ENCODE measurements at places on chromosomes 11 and 22.

GRCh38 chr11:128678024-128678423 is 15.8 kb upstream of the FLI1 start:
- no peak for DNase-seq

- DNase-seq, result no peak
These were observed 257.4 kb upstream of the DDI1 start for GRCh38 chr11:103779054-103779453.

DNA sequence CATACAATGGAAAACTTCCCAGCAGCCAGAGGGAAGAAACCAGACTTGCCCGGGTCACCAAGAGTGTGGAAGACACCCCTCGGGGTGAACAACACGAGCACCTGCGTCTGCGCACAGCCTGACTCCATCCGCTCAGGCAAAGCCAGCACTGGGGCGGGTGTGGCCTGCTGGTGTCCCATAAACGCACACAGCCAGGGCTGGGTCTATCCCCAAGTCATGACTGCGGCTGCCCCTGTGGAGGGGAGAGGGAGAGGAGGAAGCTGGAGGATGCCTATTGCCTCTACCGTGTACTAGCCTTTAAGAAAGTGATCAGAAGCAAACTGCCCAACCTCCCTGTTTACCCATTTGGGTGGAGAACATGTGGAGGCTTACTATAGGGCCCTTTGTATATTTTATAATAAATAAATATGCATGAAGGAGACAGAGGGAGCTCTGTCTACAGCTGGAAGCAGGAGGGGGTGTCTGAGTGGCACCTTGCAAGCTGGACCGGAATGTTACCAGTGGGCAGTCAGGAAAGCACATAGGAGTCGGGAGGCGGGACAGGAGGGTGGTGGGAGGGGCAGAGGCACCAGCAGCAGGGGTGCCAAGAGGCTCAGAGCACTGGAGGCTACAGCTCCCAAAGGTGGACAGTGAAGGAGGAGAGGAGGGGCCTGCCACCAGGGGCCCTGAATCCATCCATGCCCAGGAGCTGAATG is 79.6 kb downstream of the PHF21B start:
- DNase-seq, result no peak

- DNase-seq, result no peak
These were observed 2.2 kb upstream of the SELENOO start for GRCh38 chr22:50198624-50199017.

GRCh38 chr22:45357490-45357889 is 47.8 kb downstream of the FAM118A start:
- no peak for DNase-seq

- DNase-seq, result no peak
These were observed 46.9 kb upstream of the OR4B1 start for GRCh38 chr11:48169717-48170116.

DNA sequence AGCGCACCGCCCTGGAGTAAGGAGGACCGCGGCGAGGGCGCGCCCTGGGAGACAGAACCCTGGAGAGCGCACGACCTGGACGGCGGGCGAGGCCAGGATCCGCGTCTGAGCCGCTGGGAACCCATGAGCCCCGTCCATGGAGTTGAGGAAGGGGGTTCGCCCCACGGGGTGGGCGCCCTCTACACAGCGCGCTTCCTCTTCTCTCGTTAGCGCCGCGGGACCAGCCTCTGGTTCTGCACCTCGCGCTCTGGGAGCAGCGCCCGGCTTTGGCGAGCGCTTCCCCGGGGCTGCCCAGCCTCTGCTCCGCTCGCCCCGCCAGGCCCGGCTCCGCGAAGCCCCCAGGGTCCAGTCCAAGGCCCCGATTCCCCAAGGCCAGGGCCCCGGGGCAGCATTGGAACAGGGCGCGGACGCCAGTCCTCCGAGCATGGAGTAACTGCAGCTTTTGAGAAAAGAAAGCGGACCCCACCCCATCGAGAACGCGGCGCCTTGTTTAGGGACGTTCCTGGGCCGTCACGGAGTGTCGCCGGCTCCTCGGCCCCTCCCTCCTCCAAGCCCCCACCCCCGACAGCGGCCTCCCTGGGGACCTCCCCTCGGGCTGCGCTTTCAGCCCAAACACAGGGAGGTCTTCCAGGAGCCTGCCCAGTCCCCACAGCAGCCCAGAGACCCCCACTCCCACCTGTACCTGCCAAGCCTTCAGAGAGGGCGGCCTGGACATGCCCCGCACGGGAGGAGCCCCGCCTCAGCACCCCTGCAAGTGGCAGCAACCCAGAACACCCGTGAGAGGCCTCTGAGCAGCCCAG is 56.2 kb downstream of the BRD1 start:
- DNase-seq, result no peak

- DNase-seq, result no peak
These were observed 16.3 kb downstream of the NECTIN1 start for GRCh38 chr11:119712459-119713358.

DNA sequence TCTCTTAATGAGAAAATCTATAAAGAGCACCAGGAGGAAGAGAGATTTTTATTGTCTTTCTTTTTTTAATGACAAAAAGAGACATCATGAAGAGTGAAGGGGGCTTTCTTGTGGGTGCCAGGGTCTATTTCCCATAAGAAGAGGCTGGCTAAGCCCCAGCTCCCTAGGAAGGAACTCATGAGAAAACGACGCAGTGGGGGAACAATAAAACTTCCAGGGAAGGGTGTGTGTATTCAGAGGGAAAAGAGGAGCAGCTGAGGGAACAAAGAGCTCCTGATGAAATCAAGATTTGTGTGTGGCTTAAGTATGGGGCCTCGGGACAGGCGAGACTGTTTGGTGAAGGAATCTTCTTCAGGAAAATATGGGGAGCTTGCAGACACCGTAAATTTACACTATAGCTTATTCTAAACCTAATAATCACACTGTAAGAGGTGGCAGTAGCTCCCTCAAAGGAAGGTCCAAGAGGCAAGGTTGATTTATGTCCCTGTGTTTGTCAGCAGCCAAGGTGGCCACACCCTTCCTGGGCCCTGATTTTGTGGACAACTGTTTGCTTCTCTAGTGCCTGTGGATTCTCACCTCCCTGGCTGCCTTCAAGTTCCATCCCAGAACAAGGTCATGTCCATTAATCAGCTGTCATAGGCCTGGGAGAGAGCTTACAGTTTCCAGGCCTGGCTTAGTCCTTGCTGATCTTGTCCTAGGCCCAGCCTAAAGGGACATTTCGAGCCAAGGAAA is 615.7 kb downstream of the INSC start:
- DNase-seq, result no peak

GRCh38 chr11:117279711-117280376 is 11.3 kb upstream of the BACE1-AS start:
- DNase-seq, result peak; percentile 22

- DNase-seq, result no peak
These were observed 32.1 kb upstream of the PCF11 start for GRCh38 chr11:83124636-83125424.

DNA sequence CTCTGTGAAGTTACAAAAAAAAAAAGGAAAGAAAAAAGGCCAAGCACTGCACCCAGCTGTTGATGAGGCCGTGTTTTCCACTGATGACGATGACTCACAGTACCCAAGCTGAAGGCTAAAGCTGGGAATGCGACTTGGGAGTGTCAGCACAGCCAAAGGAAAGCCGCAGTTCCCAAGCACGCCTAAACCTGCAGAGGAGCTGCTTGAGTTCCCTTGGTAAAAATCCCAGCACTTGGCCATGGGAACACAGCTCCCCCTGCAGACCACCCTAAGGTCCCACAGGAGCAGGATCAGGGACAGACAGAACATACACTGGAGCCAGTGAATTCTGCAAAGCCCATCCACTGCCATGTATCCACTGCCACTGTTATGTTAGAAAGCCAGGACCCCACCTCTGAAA is 39.9 kb downstream of the SERGEF start:
- DNase-seq, result peak; percentile 91

DNA sequence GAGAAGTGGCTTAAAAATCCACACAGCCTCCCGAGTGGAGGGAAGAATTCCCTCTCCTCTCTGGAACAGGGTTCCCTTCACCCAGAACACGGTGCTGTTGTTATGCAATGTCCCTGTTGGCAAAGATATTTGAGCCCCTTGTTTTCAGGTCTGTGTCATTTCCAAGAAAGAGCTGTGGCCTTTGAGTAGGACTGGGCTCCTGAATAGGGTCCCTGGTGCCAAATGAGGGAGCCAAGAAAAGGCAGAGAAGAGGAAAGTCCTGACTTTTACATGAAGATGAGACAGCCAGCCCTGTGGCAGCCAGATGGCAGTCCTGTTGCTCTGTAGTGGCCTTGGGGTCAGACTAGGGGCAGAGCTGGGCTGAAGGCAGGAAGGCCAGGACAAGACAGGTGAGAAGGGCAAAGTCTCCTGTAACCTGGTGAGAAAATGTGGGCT is 51.2 kb upstream of the ELF5 start:
- no peak for DNase-seq

- DNase-seq, result no peak
These were observed 30.2 kb downstream of the GTF2H1 start for GRCh38 chr11:18352581-18352980.

DNA sequence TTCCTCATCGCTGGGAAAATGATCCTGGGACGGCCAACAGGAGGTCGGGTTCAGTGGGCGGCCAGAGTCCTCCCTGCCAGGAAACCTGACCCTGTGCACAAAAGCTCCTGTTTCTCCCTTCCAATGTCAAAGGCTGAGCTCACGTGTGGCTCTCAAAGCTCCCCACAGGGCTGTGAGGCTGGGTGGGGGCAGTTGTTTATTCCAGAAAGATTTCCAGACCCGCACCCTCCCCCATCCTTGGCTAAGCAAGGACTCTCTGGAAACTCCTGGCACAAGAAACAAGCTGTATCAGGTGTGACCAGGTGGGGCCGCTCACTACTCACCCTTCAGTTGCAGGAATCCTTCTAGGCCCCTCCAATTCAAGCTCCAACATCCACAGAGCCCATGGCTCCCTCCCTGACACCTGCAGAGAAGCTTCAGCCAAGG is 131.9 kb downstream of the SHANK2 start:
- DNase-seq, result peak; percentile 13

DNA sequence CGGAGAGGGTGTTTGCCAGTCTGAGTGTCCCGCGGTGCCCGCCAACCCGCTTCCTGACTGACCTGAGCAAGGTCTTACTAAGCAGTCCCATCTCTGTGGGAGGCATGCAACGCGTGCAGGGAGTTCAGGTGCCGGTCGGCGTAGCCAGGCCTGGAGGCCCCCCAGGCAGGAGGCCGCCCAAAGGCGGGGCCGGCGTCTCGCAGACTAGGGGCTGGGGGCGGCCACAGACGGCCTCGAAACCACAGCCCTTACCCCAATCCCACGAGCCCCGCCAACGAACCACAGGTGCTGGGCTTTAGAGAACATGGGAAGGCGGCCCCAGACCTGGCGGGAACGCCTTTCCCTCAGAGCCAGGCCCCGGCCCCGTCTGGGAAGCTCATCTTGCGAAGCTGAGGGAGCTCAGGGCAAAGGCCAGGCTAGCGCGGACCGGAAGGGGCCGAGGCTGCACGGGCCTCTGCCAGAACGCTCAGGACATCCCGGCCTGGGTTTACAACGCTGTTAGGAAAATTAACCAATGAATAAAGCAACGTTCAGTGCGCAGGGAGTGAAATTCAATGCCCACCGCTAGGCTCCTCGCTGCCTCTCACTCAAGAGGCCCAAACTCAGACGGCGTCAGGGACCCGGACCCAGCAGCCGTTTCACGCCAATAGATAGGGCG is 2.1 kb upstream of the MTFP1 start:
- peak; percentile 49 for DNase-seq

DNA sequence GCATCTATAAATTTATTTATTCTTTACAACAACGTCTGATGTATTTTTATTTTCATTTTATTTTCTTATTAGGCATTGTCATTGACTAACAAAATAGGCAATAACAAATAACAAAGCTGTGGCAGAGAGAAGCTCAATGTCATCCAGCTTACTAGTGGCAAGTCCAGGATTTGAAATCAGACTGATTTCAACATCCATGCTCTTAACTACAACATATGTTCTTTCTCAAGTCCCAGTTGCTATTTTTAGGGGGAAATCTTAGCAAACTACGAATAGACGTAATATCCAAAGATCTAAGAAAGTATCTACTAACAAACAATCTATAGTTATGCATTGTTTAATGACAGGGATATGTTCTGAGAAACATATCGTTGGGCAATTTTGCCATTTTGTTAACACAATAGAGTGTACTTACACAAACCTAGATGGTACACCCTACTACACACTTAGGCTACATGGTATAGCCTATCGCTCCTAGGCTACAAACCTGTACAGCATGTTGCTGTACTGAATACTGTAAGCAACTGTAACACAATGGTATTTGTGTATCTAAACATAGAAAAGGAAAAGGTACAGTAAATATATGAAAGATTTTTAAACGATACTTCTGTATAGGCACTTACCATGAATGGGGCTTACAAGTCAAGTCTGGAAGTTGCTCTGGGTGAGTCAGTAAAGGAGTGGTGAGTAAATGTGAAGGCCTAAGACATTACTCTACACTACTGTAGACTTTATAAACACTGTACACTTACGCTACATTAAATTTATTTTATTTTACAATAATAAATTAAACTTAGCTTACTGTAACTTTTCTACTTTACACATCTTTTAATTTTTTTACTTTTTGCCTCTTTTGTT is 151.3 kb downstream of the DLG2 start:
- DNase-seq, result no peak

DNA sequence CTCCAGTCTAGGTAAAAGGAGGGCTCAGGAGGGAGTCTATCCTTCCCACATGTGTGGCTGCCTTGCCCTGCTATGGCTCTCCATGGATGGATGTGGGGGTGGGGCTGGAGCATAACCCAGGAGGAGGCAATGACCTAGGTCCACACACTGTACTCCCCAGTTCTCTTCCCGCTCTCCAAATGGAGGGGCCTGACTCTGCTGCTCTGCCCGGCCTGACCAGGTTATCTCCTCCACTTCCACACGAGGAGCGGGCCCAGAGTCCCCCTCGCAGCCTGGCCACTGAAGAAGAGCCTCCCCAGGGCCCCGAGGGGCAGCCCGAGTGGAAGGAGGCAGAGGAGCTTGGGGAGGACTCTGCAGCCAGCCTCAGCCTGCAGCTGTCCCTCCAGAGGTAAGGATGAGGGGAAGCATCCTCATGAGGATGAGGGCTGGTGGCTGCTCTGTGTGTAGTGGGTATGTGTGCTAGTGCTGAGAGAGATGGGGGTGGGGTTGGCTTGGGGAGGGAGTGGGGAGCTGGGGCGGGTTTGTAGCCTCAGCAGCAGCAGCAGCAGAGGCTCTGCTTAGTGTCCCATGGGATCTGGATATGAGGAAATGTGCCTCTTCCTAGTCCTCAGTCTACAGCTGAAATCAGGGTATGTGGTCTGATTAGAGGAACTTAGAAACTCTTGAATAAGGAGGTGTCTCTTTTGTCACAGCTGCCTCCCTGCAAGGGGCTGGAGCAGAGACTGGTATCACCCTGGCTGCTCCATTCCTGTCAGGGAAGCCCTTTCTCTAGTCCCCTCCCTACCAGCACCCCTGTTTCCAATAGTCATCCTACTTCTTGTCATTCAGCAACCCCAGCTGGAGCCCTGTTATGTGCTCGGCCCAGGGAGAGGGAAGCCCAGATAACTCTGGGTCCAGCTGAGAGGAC is 54.1 kb downstream of the CEP164 start:
- DNase-seq, result no peak

DNA sequence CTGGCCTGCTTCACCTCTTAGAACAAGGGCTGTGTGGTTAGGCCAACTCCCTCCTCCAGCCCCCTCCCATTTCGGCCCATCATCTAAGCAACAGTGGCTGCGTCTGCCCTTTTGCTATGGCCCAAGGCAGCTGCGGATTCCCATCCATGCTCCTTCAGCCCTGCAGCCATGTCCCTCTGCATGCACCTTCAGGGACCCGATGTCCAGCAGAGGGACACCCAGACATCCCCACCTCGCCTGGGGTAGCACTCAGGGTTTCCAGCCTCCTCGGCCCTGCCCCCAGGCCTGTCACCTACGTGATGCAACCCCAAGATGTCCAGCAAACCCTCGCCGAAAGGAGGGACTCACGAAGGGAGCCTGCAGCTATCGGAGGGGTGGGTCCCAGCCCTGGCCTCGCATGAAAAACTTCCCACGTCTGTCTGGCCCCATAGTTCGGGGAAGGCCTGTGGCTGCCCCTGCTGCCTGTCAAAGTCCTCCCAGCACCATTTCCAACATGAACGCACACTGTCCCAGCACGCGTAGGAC is 194.4 kb downstream of the CTTN start:
- no peak for DNase-seq

Measured in trophoblast cell (in vitro differentiated cells and primary cell).